ENCODE measurements at places on chromosomes 7 and 10. TPM values are rescaled to one million over a fixed set of nuclear protein-coding genes. Genes with fewer than 3 reads are reported as not detected.

ST8SIA6 gene
- polyA plus RNA-seq, result 0.80 TPM

SBDS gene
- 308 TPM for polyA plus RNA-seq

GNGT1 gene
- not detected for polyA plus RNA-seq

ZNF239 gene
- 1.9 TPM for polyA plus RNA-seq

NT5C3A gene
- polyA plus RNA-seq, result 14.6 TPM

CABCOCO1 gene
- not detected for polyA plus RNA-seq

ACTL6B gene
- not detected for polyA plus RNA-seq

SNX13 gene
- polyA plus RNA-seq, result 8.5 TPM

RAMP3 gene
- 47.5 TPM for polyA plus RNA-seq

CLDN4 gene
- not detected for polyA plus RNA-seq

VAX1 gene
- not detected for polyA plus RNA-seq

HTR7 gene
- 0.17 TPM for polyA plus RNA-seq

YAE1 gene
- 27.7 TPM for polyA plus RNA-seq

NOS3 gene
- polyA plus RNA-seq, result 8.9 TPM

NKX1-2 gene
- polyA plus RNA-seq, result not detected

HHEX gene
- 3.5 TPM for polyA plus RNA-seq

LUC7L2 gene
- polyA plus RNA-seq, result 29.8 TPM

TFEC gene
- 0.42 TPM for polyA plus RNA-seq

LEP gene
- 0.34 TPM for polyA plus RNA-seq

KAZALD1 gene
- 10.6 TPM for polyA plus RNA-seq

THSD7A gene
- 0.69 TPM for polyA plus RNA-seq

ABCF2 gene
- 58.4 TPM for polyA plus RNA-seq

All from heart left ventricle (tissue), 16 donors.